ENCODE measurements at places on chromosomes 1 and 21.

DNA sequence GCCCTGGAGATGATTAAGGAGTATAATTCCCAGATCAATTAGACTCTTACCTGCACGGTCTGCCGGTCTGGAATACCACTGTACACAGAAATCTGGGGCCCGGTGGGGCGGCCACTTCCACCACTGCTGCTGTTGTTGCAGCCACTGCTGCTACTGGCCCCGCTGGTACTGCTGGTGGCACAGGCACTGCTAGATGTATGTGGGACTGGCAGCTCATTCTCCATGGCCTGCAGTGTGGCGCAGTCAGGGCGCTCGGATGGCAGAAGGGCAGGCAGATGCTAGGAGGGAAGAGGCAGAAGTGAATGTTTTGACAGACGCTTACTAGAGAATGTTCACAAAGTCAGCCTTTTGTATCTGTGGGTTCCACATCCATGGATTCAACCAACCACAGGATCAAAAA is 54.4 kb upstream of the A3GALT2 start:
- DNase-seq = no peak

DNA sequence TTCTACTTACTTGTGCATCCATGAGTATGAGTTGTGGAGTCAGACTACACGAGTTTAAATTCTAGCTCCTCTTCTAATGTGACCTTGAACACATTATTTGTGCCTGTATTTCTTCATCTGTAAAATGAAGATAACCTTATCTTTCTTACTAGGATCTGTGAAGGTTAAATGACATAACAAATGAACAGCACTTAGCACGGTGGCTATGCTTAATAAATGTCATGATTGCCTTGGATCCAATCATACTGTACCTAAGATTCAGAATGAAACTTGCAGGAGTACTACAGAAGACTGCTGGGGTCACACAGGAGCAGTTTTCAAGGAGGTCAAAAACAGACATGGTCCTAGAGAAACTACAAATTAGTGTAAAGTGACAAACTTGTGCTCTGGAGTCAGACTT is 22.2 kb upstream of the ALG14 start:
- DNase-seq = no peak

- no peak for DNase-seq
These were observed 88.5 kb upstream of the SOD1 start for GRCh38 chr21:31570824-31571566.

DNA sequence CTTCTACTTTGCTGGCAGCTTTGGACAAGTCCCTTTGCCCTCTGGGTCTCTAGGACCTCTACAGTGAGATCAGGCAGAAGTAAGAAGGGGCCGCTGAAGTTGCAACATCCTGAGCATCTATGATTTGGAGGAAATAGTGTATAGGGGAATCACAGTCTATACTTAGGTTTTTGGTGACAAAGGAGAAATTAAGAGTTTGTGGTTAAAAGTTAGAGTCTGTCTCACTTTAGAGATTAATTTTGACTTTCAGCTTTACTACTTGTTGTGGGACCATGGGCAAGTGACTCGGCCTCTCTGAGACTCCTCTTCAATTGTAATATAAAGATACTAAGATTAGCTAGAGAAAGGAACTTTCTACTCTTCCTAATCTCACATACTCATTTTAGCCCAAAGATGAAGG is 33.1 kb upstream of the LMX1A start:
- DNase-seq = no peak

GRCh38 chr1:55774446-55774845 is 559.3 kb upstream of the USP24 start:
- no peak for DNase-seq

- no peak for DNase-seq
These were observed 29.1 kb upstream of the LRRC8C start for GRCh38 chr1:89603651-89604413.

- DNase-seq = no peak
These were observed 24.6 kb upstream of the POFUT2 start for GRCh38 chr21:45312296-45312695.

DNA sequence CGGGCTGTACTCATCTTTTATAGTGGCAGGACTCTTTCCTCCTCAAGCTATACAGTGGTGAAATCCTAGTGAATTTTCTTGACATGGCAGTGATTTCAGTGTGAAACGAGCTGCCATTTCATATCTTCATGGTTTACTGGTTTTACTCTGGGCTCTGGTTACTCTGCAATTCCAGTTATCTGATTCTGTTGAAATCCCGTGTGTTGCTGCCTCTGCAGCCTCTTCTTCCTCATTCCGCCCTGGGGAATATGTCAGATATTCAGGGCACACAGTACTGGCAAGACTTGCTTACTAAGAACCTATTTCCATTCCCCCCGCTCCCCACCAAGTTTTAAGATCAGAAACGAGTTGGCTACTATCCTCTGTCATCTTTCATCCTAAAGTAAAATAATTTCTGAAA is 7.9 kb upstream of the OR2B11 start:
- no peak for DNase-seq

DNA sequence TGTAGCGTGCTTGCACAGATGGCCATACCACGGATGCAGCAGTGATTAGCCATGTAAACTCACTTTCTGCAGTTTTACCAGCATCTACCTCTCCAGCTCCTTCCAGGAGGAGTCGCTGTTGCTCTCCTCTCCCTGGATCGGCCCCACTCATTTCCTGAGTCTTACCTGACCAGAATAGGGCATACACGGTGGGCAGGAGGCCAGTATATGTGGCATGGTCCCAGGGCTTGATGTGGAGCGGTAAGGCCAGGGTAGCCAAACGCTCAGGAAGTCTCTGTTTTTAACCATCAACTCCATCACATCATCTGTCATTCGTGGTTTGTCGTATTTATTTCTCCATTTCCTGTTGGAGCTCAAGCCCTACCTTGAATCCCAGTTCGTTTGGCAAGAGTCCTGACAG is 163.4 kb upstream of the USP24 start:
- no peak for DNase-seq

- DNase-seq = no peak
These were observed 1649.2 kb downstream of the AMY1C start for GRCh38 chr1:105398909-105399308.

- no peak for DNase-seq
These were observed 43.8 kb upstream of the MYBPHL start for GRCh38 chr1:109350655-109351054.

GRCh38 chr21:37862536-37862935 is 53.7 kb downstream of the KCNJ6 start:
- no peak for DNase-seq

All from immature natural killer cell (primary cell).